Heart left ventricle (tissue), 16 donors: ENCODE measurements at places on chromosomes 1 and 21. TPM values are rescaled to one million over a fixed set of nuclear protein-coding genes. Genes with fewer than 3 reads are reported as not detected.

DNA sequence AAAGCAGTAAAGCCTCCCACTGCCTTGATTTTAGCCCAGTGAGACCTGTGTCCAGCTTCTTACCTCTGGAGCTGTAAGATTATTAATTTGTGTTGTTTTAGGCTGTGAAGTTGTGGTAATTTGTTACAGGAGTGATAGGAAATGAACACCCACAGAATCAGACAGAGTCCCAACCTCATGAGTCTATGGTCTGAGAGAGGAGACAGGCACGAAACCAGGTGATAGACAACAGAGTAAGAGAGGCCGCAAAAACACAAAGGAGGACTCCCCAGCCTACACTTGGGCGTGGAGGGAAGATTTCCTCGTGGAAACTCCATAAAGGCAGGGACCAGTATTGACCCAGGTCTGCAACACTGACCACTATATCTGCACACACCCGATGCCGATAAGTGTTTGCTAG, 234.6 kb upstream of the JUN start:
- DNase-seq, result no peak

PKP1 gene
- not detected for total RNA-seq

WNT3A gene
- not detected for total RNA-seq

CELA2B gene
- not detected for total RNA-seq

CD244 gene
- total RNA-seq, result not detected

- no peak for DNase-seq
Measured at GRCh38 chr1:202648605-202649226, 61.5 kb downstream of the SYT2 start.

KCNA2 gene
- 0.23 TPM for total RNA-seq

- peak; percentile 28 for DNase-seq
Measured at GRCh38 chr1:903721-904271, 19.9 kb upstream of the SAMD11 start.

NUDT17 gene
- 10.9 TPM for total RNA-seq

DNA sequence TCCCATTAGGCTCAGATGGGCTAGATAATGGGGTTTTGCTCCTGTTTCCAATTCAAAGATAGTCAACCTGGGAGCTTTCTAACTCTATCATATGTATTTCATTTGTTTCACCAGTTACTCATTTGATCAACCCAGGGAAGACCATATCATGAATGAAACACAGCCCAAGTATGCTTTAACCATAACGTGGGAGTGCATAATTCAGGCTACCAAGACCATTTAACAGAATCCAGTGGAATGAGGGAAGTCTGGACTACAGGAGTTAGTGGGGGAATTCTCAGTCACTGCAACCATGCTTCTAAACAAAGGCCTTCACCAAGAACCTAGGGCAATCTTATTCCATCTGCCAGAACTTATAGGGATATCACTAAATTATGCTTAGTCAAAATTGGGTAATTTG, 15.0 kb upstream of the SLC16A1 start:
- DNase-seq, result no peak

CD1C gene
- total RNA-seq, result not detected

DNA sequence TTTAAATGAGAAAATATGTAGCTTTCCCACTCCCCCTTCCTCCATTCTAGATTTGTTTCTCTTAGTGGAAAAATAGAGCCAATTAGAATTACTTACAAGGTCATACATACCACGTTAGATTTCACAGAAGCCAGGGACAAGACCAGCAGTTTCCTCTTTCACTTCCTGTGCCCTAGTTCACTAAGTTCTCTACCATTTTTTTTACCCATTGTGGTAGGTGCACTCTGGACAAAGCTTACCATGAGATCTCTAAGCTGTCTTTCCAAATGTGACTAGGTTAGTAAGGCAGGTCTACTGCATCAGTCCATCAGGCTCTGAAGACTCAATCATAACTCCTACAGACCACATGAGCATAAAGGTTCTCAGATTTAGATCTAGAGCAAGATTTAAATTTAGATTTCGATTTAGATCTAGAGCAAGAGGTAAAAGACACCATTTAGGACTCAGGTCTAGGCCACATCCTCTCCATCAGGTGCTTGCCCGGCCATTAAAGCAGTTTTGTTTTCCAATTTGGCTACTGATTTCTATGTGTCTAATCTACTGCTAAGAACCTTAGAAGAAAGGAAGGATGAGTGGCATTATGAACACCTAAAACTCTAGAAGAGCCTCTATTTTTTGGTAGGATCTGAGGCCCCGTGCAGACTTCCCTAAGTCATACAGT, 235.3 kb downstream of the FAF1 start:
- DNase-seq, result no peak

- DNase-seq, result no peak
Measured at GRCh38 chr1:45928486-45929205, 125.2 kb downstream of the MAST2 start.

GRCh38 chr21:29430576-29430975, 131.9 kb downstream of the BACH1 start:
- DNase-seq, result no peak

- no peak for DNase-seq
Measured at GRCh38 chr1:160548960-160549664, 26.1 kb upstream of the SLAMF6 start.

ATP1A4 gene
- 1.3 TPM for total RNA-seq

DNA sequence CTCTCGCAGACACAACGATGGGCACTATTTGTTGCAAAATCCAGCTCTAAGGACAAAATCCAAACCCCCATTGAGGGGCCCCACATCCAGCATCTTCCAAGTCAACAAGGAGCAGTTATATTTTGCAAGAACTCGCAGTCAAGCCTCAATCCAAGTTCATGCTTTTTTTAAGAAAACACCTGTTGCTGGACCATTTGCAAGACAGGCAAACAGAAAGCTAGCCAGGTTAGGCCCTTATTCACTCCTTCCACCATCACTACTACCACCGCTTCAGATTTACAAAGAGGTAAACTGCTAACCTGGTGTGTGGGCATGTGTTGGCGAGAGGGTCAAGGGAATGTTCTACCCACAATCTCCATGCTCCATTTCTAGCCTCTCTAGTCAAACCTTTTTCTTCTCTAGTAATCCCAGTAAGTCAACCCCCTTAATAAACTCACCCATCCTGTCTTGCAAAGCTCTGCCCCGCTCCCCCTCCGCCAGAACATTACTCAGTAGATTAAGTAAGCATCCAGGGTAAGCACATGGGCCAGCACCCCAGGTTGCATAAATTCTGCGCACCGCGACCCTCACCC, 703 bp downstream of the ERI3 start:
- DNase-seq, result no peak

DNA sequence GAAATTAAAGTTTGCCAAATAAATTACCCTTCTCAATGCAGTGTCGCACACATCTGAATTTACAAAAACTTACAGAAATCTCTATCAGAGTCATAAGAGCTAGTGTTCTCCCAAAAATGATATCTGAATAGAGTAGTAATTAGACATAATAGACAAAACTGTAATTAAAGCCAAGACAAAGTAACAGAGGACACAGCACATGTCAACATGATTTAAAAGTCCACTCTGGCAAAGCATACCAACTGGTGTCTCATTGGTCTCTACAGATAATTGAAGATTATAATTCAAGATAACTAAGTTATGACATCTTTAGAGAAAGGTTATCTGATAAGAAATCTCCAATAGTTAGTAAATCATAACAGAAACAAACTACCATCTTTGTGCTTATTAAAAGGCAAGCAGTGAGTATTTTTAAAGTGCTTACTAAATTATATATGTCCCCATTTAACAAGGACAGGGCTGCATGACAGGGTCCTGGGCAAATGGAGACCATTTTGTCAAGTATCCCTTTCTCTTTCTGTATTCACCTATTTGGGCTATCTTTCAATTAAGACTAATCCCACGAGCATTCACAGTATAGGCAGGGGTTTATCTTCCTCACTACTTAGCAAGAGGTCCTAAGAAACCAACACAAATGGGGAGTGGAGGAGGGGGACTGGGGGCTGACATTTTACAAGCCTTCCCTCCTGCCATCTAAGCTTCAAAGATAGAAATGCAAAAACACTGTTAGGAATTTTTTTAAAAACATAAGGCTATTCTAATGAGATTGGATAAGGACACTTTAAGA, 26.0 kb downstream of the PTP4A2 start:
- DNase-seq, result no peak
